GOT3 (cell line): ENCODE measurements at places on chromosomes 1 and 21.

DNA sequence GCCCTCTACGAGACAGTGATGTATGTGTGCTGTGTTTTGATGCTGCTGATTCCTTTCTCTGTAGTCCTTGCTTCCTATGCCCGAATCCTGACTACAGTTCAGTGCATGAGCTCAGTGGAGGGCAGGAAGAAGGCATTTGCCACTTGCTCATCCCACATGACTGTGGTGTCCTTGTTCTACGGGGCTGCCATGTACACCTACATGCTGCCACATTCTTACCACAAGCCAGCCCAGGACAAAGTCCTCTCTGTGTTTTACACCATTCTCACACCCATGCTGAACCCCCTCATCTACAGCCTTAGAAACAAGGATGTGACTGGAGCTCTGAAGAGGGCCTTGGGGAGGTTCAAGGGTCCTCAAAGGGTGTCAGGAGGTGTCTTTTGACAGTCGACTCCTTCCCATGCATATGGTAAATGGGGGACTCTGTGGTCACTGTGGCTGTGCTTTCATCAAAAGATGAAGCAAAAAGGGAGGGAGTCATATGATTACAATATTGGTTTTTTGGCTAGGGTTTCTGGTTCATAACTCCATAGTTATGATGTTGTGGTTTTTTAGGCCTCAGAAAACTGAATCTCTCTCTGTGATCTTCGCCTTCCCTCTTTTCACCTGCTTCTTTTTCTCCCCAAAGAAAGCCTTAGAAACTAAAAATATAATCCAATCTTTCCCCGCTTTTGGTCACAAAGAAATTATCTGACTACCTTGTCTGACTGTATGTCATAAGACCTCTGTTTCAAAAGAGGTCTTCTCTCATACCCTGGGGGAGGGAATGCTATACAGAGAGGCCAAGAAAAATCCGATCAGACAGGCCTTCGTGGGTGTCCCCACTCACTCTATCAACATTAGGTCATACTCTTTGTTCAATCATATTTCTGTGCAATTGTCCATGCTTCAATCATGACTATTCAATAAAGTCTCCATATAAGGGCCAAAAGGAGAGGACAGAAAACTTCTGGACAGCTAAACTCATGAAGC is 4.2 kb downstream of the OR2T1 start:
- DNase-seq = no peak

DNA sequence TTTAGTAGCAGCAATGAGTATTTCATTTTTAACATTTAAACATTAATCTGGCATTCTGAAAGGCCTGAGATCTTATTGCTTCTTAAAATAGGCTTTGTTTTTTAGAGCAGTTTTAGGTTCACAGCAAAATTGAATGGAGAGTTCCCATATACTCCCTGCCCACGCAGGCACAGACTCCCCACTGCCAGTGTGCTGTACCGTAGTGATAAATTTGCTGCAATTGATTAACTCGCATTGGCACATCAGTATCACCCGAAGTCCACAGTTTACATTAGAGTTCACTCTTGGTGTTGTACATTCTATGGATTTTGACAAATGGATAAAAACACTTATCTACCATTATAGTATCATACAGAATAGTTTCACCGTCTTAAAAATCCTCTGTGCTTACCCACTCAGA is 71.8 kb upstream of the ERRFI1 start:
- no peak for DNase-seq

DNA sequence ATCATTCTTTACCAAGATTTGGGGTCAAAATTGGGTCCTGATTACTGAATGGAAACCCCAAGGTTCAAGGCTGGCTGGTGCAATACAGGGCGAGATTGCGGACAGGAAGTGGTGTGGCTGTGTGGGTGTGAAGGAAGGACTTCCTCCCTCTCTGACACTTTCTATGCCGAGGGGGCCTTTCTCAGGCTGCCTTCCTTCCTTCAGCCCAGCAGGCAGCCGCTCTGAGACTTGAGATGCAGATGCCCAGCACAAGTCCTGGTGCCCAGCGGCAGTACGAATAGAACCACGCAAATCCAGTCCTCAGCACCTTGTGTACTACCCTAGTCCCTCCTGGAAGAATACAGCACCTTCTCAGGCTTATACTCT is 16.3 kb downstream of the BATF3 start:
- DNase-seq = no peak

GRCh38 chr1:63731117-63732043 is 42.4 kb upstream of the ROR1 start:
- DNase-seq = peak; percentile 40

DNA sequence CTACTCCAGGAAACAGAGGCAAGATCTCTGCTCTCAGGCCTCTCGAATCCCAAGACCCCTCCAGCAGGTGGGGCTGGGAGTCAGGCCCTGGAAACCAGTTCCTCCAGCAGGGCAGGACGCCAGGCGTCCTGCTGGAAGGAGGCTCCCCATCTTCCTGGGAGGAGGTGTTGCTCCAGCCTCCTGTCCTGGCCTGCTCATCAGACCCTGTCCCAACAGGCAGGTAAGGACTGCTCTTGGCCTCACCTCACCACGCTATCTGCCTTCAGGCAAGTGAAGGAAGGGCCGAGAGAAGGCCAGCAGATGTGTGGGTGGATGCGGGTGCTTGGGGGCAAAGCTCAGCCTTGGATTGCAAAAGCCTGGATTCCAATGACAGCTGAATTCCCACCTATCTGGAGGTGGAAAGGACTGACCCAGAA is 82.9 kb downstream of the SSBP3 start:
- no peak for DNase-seq

DNA sequence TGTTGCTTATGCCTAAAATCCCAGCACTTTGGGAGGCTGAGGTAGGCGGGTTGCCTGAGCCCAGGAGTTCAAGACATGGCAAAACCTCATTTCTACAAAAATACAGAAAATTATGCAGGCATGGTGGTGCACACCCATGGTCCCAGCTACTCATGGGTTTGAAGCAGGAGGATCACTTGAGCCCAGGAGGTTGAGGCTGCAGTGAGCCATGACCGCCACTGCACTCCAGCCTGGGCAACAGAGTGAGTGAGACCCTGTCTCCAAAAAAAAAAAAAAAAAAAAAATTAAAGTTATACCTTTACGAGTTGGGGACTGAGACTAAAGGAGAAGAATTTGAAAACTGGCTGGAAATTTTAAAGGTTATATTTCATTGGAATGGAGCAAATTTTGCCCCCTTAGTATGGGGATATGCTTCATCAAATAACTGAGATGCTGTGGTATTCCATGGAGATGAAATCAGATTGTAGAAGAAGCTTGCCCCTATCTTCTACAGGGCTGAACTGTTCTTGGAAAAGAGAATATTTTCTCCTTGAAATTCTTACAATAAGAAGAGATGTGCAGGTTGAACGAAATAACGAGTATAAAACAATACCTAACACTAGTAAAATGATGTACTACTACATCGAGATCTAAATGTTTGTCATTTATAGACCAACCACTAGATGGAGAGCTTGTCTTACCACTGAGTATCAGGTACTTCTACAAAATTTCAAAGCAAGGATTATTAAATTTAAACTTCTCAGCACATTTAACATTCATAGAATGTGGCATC is 34.9 kb upstream of the SCYL3 start:
- no peak for DNase-seq

- DNase-seq = no peak
Measured at GRCh38 chr1:243658594-243659105, 191.4 kb downstream of the AKT3 start.

- no peak for DNase-seq
Measured at GRCh38 chr1:7290971-7291970, 479.8 kb upstream of the VAMP3 start.

GRCh38 chr1:214271995-214272731 is 8.8 kb upstream of the SMYD2 start:
- no peak for DNase-seq

GRCh38 chr1:110565565-110565964 is 40.6 kb downstream of the KCNA2 start:
- no peak for DNase-seq

DNA sequence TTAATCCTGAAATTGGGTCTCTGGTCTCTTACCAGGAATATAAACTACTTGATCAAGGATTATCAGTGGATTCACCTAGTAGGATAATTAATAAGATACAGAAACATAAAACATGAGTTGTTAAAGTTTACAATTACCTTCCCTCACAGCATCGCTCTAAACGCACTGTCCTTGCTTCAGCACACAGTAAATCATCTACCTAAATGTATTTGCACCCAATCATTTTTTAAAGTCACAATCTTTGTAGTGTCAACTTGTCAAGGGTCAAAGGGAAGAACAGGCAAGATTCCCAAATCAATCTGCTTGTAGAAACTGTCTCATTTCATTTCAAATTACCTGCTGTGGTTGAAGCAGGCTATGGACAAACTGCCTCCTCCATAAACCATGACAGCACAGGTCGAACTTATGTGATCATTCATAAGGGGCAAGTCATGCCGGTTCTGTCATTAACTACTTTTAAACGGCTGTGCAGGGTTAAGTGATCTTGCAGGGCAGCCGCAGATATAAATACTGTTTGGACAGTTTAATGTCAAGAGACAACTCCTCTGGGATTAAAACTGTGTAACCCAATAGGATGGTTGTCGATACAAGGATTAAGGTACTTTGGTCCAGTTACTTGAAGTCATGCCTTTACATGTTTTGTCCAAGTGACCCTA is 93.6 kb downstream of the ZNF281 start:
- no peak for DNase-seq

DNA sequence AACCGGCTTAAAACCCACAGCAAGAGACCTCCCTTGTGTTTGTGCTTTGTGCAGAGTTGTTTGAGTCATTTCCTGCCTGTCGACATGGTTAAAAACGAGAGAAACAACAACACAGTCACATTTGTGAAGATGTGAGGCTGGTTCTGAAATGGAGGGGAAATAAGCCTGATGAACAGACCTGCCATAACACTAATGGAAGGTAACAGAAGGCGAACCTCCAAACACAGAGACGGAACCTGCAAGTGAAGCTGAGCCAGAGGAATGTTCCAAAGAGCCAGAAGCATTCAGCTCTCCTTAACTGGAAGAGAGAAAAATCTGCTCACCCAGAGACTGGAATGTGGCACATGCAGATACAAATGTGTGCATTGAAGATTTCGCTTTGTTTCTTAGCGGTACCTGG is 53.2 kb upstream of the RAVER2 start:
- DNase-seq = no peak

DNA sequence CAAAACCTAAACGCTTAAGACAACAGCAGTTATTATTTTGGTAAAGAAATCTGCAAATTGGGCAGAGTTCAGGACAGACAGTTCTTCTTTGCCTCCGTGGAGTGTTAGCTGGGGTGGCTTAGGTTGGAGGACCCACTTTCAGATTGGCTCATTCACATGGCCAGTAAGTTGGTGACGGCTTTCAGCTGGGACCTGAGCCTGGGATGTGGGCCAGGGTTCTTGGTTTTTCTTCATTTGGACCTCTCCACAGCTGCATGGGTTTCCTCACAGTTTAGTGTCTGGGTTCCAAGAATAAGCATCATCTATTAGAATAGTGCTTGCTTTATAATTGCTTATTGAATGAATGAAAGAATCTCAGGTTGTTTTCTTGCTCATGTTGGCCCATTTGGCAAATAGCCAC is 72.2 kb downstream of the ATF6 start:
- DNase-seq = no peak

DNA sequence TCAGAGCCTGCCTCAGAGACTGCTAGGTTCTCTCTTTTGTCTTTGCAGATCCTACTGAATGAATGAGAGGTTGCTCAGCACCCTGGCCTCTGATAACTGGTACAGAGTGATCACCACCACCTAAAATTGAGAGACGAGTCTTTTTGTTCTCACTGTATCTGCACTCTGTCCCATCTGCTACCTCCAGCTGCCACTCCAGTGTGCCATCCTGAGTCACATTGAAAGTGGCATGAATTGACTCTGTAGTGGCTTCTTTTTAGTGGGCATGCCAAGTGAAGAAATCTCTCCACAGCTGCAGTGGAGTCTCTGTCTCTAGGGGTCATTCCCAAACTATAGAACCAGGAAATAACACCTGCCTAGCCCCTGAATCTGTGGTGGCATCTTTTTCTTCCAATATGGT is 14.7 kb downstream of the CAMK1G start:
- no peak for DNase-seq
